IPS-NIHi11 (cell line): ENCODE measurements at places on chromosomes 12 and 14.
A peak's percentile ranks its signal among the peaks of the same experiment; 100 is the strongest.

GRCh38 chr12:123942238-123942653 is 30.4 kb downstream of the CCDC92 start:
- no peak for DNase-seq

DNA sequence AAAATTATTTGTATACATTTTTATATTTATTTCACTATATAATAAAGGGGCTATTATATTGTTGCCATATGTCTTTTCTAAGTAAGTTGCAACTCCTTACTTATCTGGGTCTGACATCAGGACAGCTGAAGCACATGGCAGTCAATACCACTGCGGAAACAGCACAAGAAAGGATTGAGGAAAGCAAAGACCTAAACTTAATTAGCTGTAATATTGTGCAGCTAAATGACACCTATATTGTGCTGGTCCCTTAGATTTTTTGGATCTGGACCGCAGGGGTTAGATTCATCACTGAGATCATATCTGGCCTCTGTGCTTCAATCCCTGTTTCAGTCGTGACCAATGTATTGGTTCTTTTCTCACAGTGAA is 359.6 kb upstream of the DIO2 start:
- DNase-seq: no peak

- DNase-seq: no peak
Measured at GRCh38 chr12:65237153-65237552, 41.3 kb upstream of the MSRB3 start.

GRCh38 chr14:63737582-63738006 is 9.7 kb upstream of the SGPP1 start:
- no peak for DNase-seq

- peak; percentile 84 for DNase-seq
Measured at GRCh38 chr14:101761881-101762529, 496 bp downstream of the PPP2R5C start.

- DNase-seq: no peak
Measured at GRCh38 chr12:22700106-22700505, 75.1 kb downstream of the ETNK1 start.

DNA sequence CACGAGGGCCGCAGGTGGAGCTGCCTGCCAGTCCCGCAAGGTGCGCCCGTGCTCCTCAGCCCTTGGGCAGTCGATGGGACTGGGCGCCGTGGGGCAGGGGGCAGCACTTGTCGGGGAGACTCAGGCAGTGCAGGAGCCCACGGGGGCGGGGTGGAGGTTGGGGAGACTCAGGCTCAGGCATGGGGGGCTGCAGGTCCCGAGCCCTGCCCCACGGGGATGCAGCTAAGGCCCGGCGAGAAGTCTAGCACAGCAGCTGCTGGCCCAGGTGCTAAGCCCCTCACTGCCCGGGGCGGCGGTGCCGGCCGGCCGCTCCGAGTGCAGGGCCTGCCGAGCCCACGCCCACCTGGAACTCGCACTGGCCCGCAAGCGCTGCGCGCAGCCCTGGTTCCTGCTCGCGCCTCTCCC is 39.2 kb upstream of the P2RX7 start:
- no peak for DNase-seq

DNA sequence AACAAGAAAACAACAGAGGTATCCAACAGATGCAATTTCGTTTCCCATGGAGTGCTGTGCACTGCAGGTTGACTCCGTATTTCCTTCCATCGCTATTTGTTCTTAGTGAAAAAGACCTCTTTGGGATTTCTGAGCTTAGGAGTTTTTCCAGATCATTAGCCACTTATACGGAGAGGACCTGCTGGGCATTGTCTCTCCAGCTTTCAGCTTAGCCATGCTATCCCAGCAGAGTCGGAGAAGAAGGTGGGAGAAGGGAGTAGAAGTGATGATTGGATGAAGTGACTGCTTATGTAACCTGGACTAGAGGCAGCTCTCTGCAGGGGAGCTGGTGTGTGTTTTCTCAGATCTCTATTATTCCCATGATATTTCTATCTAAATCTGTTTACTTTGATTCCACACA is 737.7 kb downstream of the DIO2 start:
- DNase-seq: no peak

DNA sequence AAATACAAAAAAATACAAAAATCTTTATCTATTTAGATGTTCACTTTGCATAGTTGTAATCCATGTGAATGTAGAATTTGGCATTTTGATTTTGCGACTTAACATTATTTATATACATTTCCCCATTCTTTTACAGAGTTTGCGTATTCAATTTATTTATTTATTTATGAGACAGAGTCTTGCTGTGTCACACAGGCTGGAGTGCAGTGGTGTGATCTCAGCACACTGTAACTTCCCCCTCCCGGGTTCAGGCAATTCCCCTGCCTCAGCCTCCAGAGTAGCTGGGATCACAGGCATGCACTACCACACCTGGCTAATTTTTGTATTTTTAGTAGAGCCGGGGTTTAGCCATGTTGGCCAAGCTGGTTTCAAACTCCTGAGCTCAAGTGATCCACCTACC is 25.3 kb upstream of the STRN3 start:
- DNase-seq: no peak

- DNase-seq: no peak
Measured at GRCh38 chr12:47102845-47103651, 23.3 kb upstream of the AMIGO2 start.

- peak; percentile 29 for DNase-seq
Measured at GRCh38 chr12:33605757-33606156, 166.1 kb upstream of the SYT10 start.

- no peak for DNase-seq
Measured at GRCh38 chr12:11578461-11578993, 70.9 kb upstream of the ETV6 start.
